Smooth muscle cell of bladder (primary cell): ENCODE measurements at places on chromosomes 7 and 10. TPM values are rescaled to one million over a fixed set of nuclear protein-coding genes. Genes with fewer than 3 reads are reported as not detected.

Gene HOXA4
- 0.14 and 0.28 TPM in 2 replicates for total RNA-seq

Gene TCAF1
- 51.2 and 66.3 TPM in 2 replicates for total RNA-seq

Gene C10orf67
- total RNA-seq, result 0.14 TPM in 1 of 2 replicates, not detected in the other

Gene DENND2A
- total RNA-seq, result 15.6 and 37.5 TPM in 2 replicates

Gene PLPP4
- 0.46 and 2.1 TPM in 2 replicates for total RNA-seq

Gene CH25H
- 0.55 and 0.57 TPM in 2 replicates for total RNA-seq

Gene ZNF853
- 0.57 and 1.8 TPM in 2 replicates for total RNA-seq
